ENCODE measurements at places on chromosomes 4 and X. TPM values are rescaled to one million over a fixed set of nuclear protein-coding genes. Genes with fewer than 3 reads are reported as not detected.

NUDT10 gene
- total RNA-seq = 0.51 TPM

GLUD2 gene
- 2.4 TPM for total RNA-seq

DCAF4L1 gene
- total RNA-seq = 0.11 TPM

STATH gene
- total RNA-seq = not detected

GRIA3 gene
- total RNA-seq = not detected

AFF2 gene
- total RNA-seq = not detected

TBC1D9 gene
- total RNA-seq = 5.9 TPM

MAGEA1 gene
- total RNA-seq = 0.23 TPM

NHSL2 gene
- 0.42 TPM for total RNA-seq

VAMP7 gene
- total RNA-seq = 29.6 TPM

ART3 gene
- not detected for total RNA-seq

PABPC1L2A gene
- total RNA-seq = not detected

ARHGEF9 gene
- 6.1 TPM for total RNA-seq

CXorf58 gene
- total RNA-seq = 0.18 TPM

FAM149A gene
- total RNA-seq = 0.98 TPM

SUV39H1 gene
- total RNA-seq = 23.1 TPM

ZNF275 gene
- 6.3 TPM for total RNA-seq

THAP9 gene
- 2.2 TPM for total RNA-seq

DRD5 gene
- not detected for total RNA-seq

TCEAL6 gene
- not detected for total RNA-seq
